ENCODE measurements at places on chromosomes 5 and 9.

DNA sequence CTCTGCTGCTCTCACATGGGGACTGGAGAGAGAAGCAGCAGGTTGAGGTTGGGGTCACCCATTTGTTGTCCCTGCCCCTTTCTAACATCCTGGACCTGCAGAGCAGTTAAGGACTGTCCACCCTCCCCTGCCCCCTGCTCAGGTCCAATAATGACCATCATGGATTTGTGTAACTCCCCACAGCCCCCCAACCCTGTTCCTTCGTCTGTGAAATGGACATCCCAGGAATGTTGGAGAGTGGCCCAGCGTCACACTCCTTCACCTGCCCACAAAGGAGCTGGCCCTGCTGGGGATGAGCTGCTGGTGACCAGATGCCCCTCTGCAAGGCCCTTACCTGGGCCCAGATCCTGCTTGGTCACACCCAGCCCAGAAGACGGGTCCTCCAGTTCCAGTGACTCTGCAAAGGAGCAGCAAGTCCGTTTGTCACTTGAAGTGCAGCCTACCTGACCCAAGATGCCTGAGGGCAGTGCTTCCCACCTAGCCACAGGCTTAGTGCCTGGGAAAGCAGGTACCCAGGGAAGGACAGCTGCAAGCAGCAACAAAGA, 10.4 kb downstream of the CD74 start:
- no peak for DNase-seq

GRCh38 chr9:121698627-121699570, 47.5 kb downstream of the DAB2IP start:
- DNase-seq: peak; percentile 65

DNA sequence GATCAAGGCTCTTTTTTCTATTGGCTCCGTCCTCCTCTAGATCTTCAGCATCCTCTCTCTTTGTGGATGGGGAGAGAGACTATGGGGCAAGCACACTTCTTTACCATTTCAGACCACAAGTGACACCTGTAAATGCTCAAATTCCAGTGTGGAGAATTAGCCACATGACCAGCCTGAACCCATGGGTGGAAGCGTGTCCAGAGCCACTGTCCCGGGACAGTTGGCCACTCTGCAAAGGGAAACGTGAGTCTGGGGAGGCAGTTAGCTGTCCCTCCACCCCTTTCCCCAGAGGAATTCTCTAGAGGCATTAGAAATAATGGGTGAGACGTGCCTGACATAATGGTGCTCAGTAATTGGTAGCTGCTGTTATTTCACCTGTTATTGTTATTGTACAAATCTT, 40.9 kb downstream of the AMBP start:
- no peak for DNase-seq

GRCh38 chr9:4927043-4927471, 58.0 kb upstream of the JAK2 start:
- DNase-seq: no peak

GRCh38 chr9:123091459-123091858, 58.0 kb downstream of the GPR21 start:
- DNase-seq: no peak

All from kidney capillary endothelial cell (primary cell).